ENCODE measurements at places on chromosomes 2 and 18.

DNA sequence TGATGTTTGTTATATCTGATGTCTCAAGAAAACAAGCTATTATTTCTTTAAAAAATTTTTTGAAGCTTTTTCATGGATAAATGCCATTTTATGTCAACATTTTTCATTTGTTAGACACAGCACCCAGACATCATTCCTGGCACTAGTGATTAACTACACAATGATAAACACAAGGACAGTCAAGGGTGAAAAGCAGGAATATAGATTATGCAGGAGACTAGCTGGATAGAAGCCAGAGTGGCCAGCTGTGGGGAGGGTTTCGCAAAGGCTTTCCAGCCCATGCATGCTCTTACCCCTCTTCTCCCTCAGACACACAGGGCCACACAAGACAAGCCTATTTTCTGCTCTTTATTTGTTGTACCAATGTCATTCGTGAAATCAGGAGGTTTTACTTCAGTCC is 127.1 kb upstream of the TTC39C start:
- DNase-seq, result no peak

- DNase-seq, result no peak
Observed at GRCh38 chr18:61980355-61980754, 87.5 kb upstream of the RNF152 start.

DNA sequence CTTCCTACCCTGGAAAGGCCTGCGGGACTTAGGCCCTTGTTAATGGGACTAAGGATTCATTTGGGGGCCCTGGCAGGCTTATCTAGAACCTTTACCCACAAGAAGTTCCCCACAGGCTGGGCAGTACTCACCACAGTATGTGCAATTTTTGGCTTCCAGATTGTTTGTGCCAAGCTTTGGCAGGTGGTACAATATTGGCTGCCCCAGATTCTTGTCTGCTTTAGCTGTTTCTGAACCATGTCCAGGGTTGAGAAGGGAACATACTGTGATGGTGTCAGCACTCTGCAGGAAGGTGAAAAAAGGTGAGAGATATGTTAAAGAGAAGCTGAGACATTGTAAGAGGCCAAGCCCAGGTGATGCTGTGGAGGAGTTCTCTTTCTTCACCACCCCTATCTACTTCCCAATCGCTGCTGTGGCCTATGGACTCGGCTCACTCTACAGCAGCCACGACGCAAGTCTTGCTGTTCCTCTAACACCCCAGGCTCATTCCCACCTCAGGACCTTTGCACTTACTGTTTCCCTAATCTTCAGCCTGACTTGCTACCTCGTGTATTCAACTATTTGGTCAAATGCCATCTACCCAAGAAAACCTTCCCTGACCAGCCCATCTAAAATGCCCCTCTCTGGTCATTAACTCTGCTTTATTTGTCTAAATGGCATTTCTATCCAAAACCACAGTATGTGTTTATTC is 9.2 kb downstream of the SLC4A5 start:
- no peak for DNase-seq

DNA sequence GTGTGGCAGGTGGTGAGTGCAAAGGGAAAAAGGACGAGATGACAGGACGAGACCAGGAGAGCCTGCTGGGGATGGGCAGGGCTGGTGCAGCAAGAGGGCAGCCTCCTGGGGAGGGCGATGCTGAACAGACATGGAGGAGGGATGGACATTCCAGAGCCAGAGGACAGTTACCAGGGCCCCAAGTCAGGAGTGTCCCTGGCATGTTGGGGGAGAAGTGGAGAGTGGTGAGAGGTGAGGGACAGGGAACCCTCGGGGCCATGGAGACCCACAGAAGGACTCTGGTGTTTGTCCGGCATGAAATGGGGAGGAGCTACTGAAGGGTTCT is 19.0 kb downstream of the MTERF4 start:
- DNase-seq, result no peak

- DNase-seq, result no peak
Observed at GRCh38 chr2:53985646-53986045, 14.9 kb upstream of the PSME4 start.

- DNase-seq, result no peak
Observed at GRCh38 chr2:189454009-189454408, 12.7 kb downstream of the WDR75 start.

GRCh38 chr2:181953881-181954537 is 31.6 kb upstream of the PPP1R1C start:
- DNase-seq, result no peak

- DNase-seq, result peak; percentile 47
Observed at GRCh38 chr2:235021752-235022151, 69.9 kb downstream of the SH3BP4 start.

- peak; percentile 80 for DNase-seq
Observed at GRCh38 chr18:36692921-36693332, 135.9 kb downstream of the TPGS2 start.

GRCh38 chr18:6414118-6414722 is 491 bp downstream of the L3MBTL4 start:
- DNase-seq, result no peak

- DNase-seq, result no peak
Observed at GRCh38 chr18:23609390-23610023, 23.2 kb upstream of the NPC1 start.

DNA sequence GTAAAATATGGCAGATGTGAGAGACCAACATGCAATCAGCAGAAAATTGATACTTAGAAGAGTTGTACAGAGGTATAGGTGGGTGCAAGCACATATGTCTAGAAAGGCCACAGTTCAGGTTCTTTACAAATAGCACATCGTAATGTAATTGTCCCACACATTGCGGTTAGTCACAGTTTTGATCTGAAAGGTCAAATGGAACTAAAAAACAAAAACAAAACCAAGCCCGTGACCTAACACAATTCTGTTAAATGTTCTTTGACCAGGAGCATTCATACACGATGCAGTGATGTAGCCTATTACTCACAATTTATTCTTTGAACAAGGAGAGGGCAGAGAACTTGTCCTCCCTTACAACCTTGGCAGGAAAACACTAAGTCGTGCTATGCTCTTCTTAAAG is 108.9 kb upstream of the MAP4K3 start:
- no peak for DNase-seq

DNA sequence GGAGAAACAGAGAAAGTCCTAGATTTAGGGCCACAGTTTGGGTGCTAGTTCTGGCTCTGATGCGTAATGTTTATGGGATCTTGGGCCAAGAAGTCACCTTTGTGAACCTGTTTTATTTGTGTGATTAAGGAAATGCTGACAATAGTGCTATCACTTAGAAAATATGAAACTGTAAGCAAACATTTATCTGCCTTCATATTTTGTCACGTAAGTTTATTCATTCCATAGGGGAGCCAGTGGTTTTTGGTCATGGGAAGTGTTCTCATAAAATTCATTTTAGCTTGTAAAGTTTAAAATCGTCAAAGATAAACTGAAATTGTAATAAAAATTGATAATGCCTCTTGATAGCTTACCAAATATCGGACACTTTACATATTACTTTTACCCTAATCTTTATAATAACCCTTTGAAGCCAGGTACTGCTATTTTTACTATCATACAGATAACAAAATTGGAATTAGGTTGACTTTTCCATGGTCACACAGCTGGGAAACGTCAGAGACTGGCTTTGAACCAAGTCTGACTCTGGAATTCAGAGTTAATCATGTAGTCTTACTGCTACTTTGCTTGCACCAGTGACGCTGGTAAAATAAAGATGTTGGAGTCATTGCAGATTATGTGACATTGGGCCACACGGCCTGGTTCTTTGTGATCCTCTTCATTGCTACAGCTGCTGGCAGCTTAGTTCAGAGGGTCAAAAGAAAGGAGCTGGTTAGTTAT is 99.7 kb downstream of the ICA1L start:
- peak; percentile 18 for DNase-seq

GRCh38 chr2:198916548-198917080 is 541.1 kb downstream of the SATB2 start:
- no peak for DNase-seq

GRCh38 chr18:68520406-68521075 is 194.4 kb downstream of the TMX3 start:
- peak; percentile 33 for DNase-seq

DNA sequence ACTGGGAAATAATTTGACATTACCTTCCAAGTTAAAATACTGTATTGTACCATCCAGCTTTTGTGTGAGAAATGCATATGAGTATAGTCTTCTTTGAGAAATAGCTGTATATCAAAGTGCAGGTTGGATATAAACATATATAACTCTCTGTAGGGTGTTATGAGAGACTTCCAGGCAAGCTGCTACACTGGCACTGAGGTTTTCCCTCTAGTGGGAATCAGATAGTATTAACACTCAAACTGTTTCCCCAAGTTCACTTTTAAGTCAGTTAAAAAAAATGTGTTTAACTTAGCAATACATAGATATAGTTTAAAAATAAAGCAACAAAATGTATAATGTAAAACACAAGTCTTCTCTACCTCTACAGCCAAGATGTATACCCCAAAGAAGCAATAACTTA is 368.4 kb upstream of the SLC8A1 start:
- no peak for DNase-seq

GRCh38 chr2:229392196-229392595 is 121.1 kb upstream of the PID1 start:
- no peak for DNase-seq

- DNase-seq, result no peak
Observed at GRCh38 chr2:148754864-148755263, 110.3 kb downstream of the EPC2 start.

GRCh38 chr2:164655750-164656149 is 34.5 kb upstream of the GRB14 start:
- no peak for DNase-seq

- no peak for DNase-seq
Observed at GRCh38 chr2:16120591-16121180, 180.3 kb downstream of the MYCN start.

DNA sequence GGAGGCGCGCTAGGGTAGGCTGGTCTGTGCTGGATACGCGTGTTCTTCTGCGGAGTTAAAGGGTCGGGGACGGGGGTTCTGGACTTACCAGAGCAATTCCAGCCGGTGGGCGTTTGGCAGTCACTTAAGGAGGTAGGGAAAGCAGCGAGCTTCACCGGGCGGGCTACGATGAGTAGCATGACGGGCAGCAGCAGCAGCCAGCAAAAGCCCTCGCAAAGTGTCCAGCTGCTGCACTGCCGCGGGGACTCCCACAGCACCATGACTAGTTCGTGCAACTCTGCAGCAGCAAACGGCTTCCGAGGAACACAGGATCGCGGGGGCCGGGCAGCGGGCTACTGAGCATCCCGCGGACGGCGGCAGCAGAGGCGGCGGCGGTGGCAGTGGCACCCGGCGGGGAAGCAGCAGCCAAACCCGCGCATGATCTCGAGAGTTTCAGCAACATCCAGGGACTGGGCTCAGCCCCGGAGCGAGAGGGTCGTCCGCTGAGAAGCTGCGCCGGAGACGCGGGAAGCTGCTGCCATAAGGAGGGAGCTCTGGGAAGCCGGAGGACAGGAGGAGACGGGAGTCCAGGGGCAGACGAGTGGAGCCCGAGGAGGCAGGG is 368 bp downstream of the TMEFF2 start:
- no peak for DNase-seq

DNA sequence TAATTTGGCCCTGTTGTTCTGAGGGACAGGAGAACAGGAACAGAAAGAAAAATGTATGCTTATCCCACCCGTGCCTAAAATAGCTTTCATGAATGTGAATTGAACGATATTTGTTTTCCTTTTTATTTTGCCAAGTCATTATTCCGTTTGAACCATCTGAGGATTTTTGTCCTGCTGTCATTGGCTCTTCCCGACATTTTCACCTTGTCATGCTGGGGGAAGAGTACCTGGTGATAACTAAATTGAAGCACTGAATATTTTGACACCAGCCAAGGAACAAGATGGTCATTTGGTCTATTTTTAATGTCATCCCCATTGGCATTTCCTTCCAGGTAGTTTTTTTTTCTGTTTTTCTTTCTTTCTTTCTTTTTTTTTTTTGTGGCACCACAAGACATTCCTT is 204.1 kb downstream of the DCC start:
- DNase-seq, result no peak

GRCh38 chr2:119681868-119682220 is 2.8 kb downstream of the TMEM177 start:
- no peak for DNase-seq

DNA sequence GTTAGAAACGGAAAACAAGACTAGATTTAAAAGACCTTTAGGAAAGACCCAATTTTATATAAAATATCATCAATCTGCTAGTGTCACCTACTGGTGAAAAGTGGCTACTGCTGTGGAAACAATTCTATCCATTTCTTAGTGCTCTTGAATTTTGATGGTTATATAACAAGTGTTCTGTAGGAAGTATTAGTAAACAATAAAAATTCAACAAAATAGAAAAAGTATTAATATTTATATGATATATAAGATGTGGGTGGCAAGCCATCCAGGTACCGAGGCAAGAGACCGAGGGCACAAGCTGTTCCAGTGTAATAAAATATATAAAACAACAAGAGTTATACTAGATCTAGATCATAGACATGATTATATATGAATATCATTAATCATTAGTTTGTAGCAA is 6.2 kb upstream of the TMEM87B start:
- DNase-seq, result no peak

DNA sequence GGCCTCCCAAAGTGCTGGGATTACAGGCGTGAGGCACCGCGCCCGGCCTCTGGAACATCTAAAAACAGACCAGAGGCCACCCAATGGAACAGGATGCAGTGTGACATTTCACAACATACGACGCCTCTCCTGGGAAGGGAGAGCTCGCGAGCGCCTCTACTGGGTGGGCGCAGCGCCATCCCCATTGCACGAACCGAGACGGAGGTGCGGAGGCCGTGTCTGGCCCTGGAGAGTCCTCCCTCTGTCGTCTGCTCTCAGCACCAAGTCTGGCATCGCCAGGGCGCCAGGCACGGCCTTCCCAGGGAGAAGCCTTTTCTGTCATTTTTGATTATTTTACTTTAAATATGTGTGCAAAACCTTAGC is 9.4 kb upstream of the GBX2 start:
- DNase-seq, result no peak

DNA sequence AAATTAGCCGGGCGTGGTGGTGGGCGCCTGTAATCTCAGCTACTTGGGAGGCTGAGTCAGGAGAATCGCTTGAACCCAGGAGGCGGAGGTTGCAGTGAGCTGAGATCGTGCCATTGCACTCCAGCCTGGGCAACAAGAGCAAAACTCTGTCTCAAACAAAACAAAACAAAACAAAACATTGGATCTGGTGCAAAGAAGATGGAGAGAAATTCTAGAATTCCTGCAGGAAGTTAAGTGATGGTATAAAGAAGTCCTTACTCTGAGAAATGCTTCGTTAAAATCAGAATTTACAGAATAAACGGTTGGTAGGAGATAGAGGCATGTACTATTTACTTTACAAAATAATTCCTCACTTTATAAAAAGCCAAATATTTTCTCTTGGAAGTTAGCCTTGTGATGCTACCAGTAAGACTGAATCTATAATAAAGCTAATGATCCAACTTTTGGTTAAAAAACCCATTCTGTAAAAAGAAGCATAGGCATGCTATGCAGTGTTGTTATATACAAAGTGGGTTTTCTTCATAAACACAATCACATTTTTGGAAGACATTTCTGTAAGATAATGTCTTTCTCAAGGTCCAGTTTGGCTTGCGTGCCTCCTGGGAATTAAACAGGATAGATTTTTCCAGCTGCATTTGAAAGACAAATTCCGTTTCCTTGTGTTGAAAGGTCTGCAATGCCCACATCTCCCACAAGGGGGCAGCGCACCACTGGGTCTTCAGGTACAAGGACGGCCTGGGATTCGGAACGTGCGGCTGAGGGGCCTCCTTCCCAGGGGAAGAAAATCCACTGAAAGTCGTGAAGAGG is 35.6 kb upstream of the PNO1 start:
- DNase-seq, result peak; percentile 82
